ENCODE measurements at places on chromosomes 3 and 15.

DNA sequence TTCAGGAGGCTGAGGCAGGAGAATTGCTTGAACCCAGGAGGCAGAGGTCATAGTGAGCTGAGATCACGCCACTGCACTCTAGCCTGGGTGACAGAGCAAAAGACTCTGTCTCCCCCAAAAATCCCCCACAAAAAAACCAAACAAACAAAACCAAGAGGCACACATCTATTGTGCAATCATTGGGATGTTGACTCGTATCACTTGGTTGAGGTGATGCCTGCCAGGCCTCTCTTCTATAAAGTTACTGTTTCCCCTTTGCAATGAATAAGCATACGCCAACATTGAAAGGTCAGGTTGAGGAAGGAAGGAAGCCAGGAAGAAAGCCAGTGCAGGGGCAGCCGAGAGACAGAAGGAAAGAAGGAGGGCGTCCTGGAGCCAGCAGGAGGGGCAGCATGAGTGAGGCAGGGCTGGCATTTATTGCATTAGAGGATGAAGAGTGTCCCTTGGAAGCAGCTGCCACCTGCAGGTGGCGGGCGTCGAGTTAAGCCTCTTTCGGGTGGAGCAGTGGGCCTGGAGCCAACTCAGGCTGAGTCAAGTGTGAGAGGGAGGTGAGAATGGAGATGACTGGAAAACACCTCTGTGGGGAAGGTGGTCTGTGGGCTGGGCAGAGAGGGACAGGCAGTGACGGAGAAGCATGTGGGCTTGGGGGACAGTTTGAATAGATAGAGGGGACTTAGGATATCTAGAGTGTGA lies 8.3 kb upstream of the CSPG4 start:
- peak; percentile 50 for DNase-seq

- DNase-seq: peak; percentile 41
Observed at GRCh38 chr3:155995525-155996370, 124.6 kb upstream of the KCNAB1 start.

GRCh38 chr3:145936971-145937370 lies 224.0 kb downstream of the PLOD2 start:
- no peak for DNase-seq

DNA sequence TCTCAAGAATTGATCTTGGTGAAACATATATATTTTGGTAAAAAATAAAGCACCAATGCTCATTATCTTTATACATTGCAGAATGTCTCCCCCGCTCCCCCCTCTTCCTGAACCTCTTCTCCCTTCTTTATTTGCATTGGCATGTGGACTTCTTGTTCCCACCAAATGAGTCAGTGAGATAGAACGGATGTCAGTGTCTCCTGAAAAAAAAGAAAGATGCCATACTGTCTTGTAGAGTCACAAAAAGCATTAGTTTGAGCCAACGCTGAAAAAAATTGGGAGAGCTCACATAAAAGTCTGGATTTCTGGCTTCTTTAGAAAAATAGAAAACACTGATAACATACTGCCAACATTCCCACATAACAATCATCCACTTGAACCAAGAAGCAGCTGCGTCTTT lies 32.0 kb upstream of the STXBP5L start:
- no peak for DNase-seq

DNA sequence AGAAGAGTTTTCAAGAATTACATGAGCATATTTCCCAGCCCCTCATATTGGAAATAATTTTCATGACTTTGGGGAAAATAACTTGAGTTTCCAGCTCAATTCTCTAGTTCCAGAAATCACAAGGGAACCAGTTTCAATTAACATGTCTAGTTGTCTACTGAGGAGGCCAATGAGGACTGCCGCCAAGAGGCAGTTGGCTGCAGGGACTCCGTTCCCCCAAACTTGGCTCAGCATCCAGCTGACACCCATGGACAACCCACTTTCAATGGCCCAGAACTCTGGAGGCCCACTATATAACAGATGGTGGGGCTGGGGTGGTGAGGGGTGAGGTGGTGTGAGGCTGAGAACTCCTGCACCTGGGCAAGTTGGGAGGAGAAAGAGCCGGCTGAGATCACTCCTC lies 86.5 kb upstream of the TNFAIP8L3 start:
- DNase-seq: no peak

- DNase-seq: no peak
Observed at GRCh38 chr15:98888820-98889479, 118.6 kb downstream of the PGPEP1L start.

DNA sequence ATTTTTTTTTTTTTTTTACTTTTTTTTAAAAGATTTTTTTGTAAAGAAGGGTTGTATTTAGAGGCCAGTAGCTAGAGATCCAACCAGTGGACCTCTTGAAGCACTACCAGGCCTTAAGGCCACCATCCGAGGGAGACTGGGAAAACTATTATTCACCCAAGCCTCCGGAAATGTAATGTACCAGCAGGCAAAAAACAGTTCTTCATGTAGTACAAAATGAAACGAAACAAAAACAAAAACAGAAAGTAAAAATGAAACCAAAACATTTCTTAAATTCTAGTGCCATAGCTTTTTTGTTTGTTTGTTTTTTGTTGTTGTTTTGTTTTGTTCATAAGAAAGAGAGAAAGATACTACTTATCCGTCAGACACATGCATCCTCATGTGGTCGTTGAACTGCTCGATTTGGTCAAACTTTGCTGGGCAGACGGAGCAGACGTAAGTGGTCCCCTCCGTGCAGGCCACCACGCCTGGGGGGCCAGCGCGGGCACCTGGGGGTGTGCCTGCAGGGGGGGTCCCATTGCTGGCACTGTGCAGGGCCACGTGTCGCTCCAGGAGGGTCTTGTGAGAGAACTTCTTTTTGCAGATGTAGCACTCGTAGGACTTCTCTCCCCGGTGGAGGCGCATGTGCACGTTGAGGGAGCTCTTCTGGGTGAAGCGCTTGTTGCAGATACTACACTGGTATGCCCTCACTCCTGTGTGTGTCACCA lies 45.0 kb downstream of the TIGIT start:
- DNase-seq: no peak

GRCh38 chr3:69458803-69459365 lies 73.0 kb upstream of the FRMD4B start:
- DNase-seq: no peak

GRCh38 chr3:187942658-187943241 lies 197.5 kb upstream of the BCL6 start:
- DNase-seq: no peak

DNA sequence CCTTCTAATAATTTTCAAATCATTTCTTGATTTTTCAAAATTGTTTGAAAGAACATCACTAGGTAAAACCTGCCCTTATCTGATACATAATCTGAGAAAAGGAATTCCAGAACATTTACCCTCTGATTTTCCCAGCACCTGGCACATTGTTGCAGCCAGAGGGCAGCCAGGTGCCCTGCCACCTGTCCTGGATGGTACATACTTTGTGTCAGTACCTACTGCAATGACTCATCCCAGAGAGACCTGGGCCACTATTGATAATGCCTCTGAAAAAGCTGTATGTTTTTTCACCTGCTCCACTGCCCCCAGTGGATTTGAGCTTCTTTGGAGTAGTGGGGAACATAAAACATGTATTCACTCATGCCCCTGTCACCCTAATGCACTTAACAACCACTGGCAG lies 648.9 kb upstream of the GBE1 start:
- no peak for DNase-seq

DNA sequence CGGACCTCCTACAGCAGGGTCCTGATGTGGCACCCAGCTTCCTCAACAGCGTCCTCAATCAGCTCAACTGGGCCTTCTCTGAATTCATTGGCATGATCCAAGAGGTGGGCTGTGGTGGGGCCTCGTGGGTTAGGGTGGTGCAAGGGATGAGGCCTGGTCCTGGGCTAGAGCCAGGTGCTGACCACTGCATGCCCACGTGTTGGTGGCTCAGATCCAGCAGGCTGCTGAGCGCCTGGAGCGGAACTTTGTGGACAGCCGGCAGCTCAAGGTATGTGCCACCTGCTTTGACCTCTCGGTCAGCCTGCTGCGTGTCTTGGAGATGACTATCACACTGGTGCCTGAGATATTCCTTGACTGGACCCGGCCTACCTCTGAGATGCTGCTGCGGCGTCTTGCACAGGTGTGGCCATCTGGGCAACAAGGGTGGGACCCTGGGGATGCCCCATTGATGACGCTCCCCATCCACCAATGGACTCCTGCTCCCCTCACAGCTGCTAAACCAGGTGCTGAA lies 3.8 kb downstream of the AMIGO3 start:
- DNase-seq: no peak

All from HepG2 (cell line).